ENCODE measurements at places on chromosomes 12 and 14. TPM values are rescaled to one million over a fixed set of nuclear protein-coding genes. Genes with fewer than 3 reads are reported as not detected.

SYT10 gene
- polyA plus RNA-seq = not detected

RASSF8 gene
- polyA plus RNA-seq = 13.6 TPM

SLCO1B1 gene
- polyA plus RNA-seq = not detected

DNA sequence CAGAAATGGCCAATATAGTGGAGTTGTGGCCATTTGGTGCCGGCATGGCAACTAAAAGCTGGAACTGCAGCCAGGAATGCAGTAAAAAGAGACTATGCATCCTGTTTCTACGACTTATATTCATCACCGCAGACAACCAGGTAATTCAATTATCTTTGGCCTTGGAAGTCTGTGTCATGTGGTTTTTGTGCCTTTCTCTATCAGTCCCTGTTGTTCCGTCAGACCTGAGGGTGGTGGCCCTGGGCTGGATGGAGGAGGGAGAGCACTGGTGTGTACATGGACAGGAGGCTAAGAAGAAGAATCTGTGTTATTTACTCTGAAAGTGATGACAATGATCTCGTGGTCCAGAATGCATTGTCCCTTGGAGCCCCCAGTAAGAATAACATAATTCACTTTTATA is 852.6 kb downstream of the VRK1 start:
- no peak for DNase-seq

GRCh38 chr14:34981743-34982420 is 910 bp upstream of the SRP54 start:
- DNase-seq = peak; percentile 48
